ENCODE measurements at places on chromosomes 5 and 9. TPM values are rescaled to one million over a fixed set of nuclear protein-coding genes. Genes with fewer than 3 reads are reported as not detected.

DNA sequence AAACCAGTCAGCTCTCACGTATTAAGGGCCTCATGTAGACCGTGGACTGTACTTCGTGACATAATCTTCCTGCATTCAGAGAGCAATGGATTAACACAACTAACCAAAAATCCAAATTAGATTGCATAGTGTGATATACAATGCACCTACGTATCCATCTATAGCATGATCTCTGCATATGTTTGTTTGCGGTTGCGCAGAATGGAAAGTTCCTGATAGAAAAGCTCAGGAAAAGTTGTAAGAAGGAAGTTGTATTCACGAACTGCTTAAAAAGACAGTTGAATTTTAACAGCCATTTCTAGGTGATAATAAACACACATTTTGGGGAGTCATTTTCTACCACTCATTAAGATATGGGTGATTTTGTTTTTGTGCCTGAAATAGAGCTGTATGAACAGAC lies 869.0 kb downstream of the TLE4 start:
- no peak for DNase-seq

Gene INSL4
- not detected for total RNA-seq

GRCh38 chr9:89880161-89880560 lies 275.3 kb downstream of the GADD45G start:
- no peak for DNase-seq

Gene WNK2
- 47.4 TPM for total RNA-seq

DNA sequence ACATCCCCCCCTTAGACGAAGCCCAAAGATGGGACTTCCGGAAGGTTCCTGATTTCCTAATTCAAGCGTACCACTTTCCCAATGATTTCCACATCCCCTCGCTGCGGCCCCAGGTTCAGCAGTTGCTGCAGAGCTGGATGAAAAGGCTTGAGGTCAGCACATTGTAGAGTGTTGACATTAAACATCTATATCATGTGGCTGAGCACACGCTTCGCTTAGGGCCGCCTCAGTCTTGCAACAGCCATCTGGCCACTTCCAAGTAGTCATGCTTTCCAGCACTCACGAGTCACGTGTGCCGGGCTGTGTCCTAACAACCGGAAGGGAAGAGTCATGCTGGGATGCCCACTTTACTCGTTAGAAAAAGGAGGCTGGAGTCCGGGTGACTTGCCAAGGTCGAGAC lies 340.6 kb upstream of the IRX4 start:
- DNase-seq, result no peak

Gene PCDHGC4
- 63.2 TPM for total RNA-seq

GRCh38 chr9:72396247-72397091 lies 31.5 kb upstream of the ZFAND5 start:
- DNase-seq, result no peak

- DNase-seq, result no peak
Measured at GRCh38 chr9:96187151-96187555, 114.8 kb downstream of the HSD17B3 start.

Gene PCDHGC5
- 16.4 TPM for total RNA-seq

Gene SLC6A3
- total RNA-seq, result 0.18 TPM

Gene IL7R
- total RNA-seq, result 0.27 TPM

DNA sequence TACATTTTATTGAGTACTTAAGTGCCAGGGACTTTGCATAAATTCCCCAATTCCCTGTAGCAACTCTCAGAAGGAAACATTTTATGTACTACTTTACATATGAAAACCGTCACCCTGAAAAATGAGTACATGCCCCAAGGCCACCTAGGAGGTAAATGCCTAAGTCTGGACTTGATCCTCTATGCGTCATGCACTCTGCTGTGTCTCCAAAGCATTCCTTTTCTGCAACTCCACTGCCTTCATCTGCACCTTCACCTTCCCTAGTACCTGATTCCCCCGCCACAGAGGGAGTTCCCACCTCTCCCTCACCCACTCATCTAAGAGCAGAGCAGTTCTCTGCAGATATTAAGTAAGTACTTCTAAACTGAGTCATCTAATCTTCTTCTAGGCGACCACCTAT lies 75.2 kb upstream of the HRH2 start:
- DNase-seq, result no peak

Gene GLIPR2
- total RNA-seq, result 13.0 TPM

Gene CDC20B
- 0.18 TPM for total RNA-seq

GRCh38 chr5:6632324-6632887 lies 438 bp downstream of the NSUN2 start:
- DNase-seq, result peak; percentile 30

- no peak for DNase-seq
Measured at GRCh38 chr5:115458003-115458409, 86.6 kb downstream of the FEM1C start.

DNA sequence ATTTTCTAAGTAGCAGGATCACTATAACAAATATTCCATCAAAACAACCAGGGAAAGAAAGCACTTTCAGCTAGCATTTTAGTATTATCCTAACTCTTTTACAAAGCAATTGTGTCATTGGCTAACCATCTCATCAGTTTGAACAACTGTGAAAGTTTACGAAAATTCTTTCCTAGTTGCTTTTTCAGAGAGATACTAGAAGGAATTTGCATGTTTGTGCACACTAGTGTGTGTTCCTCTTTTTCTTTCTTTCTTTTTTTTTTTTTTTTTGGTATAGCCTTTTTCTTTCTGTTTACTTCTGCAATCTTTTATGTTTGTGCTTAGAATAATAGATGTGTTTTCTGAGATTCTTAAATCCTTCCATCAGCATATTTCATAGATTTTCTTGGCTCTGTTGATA lies 124.7 kb upstream of the SEMA6A start:
- no peak for DNase-seq

Gene C9orf152
- not detected for total RNA-seq

Gene IL4
- total RNA-seq, result not detected

Gene PITX1
- total RNA-seq, result not detected

GRCh38 chr5:175219366-175219765 lies 224.6 kb downstream of the DRD1 start:
- no peak for DNase-seq

DNA sequence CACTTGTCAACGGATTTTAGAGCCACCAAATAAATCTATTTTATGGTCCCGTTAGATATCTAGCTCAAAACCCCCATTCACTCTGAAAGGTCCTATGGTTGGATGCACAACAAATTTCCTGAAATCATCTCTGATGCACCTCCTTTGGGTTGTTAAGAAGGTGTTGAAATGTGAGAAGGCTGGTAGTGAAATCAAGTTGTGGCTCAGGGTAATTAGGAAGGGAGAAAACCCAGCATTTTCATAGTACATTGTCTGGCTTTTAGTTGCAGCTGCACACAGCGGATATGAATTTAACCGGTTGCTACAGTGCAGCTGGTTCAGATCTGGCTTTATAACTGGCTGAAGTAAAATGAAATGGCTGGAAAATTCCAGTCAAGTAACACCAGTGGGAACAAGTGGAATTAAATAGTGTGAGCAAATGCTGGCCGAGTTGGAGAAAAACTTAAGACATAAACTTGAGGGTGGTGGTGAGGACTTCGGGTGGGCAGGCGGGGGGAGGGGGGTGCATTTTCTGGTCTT lies 17.6 kb downstream of the RGMB start:
- no peak for DNase-seq

Measured in cerebellum (tissue), 4 donors.